ENCODE measurements at places on chromosomes 2 and 18. TPM values are rescaled to one million over a fixed set of nuclear protein-coding genes. Genes with fewer than 3 reads are reported as not detected.

GRCh38 chr2:220510668-220511067, 883.2 kb downstream of the SLC4A3 start:
- DNase-seq: no peak

DNA sequence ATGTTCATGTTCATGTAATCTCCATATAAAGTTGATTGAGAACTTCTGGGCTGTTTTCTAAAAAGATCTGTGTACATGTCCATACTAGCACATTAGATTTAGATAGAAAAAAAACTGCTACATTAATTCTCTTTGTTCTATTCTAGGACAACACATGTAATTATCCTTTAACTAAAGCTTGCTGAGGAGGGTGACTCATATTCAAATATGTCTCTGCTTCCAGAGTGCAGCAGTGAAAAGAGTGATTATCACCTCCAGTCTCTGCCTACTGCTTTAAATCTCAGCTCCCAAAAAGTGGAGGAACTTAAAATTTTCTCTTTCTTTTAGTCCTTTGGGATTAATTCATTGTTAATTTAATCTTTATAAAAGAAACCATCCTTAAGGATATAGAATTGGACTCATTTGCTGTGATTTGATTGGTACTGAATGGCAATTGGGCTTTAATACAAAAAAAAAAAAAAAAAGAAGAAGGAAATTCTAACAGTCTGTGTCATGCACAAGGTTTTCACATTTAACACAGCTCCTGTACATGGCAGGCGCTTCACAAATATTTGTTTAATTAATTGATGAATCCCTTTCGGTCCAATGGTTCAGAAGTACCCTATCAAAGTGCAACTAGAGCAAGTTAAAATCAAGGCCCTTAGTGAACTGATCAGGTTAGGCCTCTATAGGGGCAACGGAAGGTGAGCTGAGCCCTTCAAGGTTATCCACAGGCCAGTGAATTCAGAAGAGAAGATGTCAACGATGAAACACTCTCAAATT, 214.0 kb upstream of the KCNJ3 start:
- DNase-seq: no peak

Gene CFAP53
- total RNA-seq: 0.26 TPM

- DNase-seq: no peak
Observed at GRCh38 chr2:31568585-31569201, 12.0 kb downstream of the SRD5A2 start.

GRCh38 chr2:10951558-10952414, 40.1 kb downstream of the KCNF1 start:
- no peak for DNase-seq

- DNase-seq: no peak
Observed at GRCh38 chr2:156896294-156896693, 361.2 kb upstream of the GALNT5 start.

DNA sequence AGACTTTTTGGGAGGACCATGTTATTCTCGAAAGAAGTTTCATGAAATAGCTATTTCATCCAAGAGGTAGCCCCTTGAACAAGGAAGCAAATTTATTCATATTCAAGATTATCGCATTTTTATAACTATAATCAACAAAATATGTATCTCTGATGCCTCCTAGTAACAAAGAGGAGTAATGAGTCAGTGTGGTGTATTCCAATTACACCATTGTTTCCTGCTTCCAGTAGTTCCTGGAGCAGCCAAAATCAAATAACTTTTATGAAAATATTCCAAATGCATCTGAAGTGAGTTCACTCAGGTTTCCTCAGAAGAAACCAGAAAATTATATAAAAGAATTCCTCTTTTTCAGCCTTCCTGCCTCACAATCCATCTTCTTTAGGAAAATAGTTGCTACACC, 43.0 kb downstream of the ANKRD36B start:
- DNase-seq: no peak

DNA sequence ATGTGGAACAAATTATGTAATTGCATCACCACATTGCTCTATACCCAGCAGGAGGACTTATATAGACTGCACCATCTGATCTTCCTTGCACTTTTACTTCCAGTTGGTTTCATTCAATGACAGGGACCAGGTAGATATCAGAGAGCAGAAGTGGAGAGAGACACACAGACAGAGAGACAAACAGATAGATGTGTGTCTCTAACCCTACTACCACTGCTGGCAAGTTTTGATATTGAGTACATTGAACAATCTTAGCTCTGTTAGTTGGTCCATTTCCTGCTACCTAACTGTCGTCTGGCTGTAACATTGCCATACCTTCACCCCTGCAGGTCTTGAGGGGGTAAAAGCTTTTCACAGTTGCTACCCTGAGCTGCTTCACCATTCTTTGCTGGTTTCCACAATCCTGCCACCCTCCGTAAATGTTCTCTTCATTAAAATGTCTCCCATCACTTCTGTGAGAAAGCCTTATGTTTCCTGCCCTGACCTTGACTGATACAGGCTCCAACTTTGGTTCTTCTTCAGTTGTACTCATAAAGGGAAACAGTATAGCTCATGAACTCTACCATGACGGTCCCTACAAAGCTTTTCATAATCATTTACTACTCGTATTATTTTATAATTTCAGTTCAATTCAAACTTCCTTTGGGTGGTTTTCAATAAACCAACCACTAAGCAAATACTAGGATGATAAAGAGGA, 62.3 kb upstream of the ITGA4 start:
- no peak for DNase-seq

Gene LHCGR
- 0.31 TPM for total RNA-seq

Gene XDH
- total RNA-seq: 3.7 TPM

- no peak for DNase-seq
Observed at GRCh38 chr2:105836840-105837692, 92.4 kb downstream of the NCK2 start.

- no peak for DNase-seq
Observed at GRCh38 chr2:101127319-101128056, 23.7 kb downstream of the TBC1D8 start.

Gene CASP10
- total RNA-seq: 2.9 TPM

DNA sequence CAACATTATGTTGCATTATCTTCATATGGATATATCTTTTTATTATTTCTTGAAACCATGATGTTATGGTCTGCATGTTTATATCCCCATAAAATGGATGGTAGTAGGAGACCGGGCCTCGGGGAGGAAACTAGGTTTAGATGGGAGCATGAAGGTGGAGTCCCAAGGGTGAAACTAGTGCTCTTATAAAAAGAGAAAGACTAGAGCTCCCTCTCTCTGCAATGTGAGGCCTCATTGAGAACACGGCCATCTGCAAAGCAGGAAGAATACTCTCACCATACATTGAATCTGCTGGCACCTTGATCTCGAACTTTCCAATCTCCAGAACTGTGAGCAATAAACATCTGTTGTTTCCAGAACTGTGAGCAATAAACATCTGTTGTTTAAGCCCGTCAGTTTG, 64.0 kb downstream of the NXPH2 start:
- DNase-seq: no peak

Gene ERICH2
- 1.6 TPM for total RNA-seq

- DNase-seq: no peak
Observed at GRCh38 chr2:218814540-218815243, 16.9 kb downstream of the PRKAG3 start.

- DNase-seq: no peak
Observed at GRCh38 chr2:236146436-236146835, 21.8 kb downstream of the GBX2 start.

Gene DAPL1
- total RNA-seq: not detected

Gene MYO7B
- total RNA-seq: 0.02 TPM

GRCh38 chr2:172667581-172668325, 67.9 kb upstream of the RAPGEF4 start:
- no peak for DNase-seq

DNA sequence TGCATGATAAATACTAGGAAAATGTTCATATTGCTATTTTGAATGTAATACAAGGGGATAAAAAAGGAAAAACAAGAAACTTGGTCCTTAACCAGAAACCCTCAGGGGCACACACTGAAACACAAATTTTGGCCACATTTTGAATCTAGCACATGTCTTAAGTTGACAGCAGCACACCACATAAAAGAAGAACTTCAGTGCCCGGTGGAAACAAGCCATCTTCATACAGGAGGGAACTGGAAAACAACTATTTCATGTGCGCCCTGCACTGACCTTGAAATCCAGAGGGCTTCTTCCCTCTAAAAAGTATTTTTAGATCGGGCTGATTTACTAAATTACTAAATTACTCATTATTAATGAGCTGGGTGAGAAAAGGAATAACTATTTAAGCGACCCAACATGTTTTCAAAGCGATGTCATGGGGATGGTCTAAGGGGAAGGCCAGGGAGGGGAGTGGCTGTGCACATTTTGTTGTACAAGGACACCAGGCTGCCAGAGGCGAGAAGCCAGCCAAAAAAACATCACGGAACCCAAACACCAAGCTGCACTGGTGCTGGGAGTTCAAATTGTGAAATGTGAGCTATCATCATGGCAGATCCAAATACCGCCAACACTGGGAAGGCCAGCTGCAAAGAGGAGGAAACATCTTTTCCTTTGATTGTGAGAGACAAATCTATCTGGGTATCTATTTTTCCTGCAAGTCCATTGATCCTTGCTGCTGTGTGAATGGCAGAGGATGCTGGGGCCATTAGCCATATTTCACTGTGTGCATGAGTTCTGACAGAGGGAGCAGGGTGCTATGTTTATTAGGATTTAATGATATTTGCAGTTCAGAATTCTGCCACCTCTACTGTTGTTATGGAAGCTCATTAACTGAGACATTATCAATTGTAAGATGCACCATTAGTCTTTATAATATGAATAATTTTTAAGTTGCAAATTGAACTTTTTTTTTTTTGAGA, 150.7 kb upstream of the LMAN1 start:
- no peak for DNase-seq

DNA sequence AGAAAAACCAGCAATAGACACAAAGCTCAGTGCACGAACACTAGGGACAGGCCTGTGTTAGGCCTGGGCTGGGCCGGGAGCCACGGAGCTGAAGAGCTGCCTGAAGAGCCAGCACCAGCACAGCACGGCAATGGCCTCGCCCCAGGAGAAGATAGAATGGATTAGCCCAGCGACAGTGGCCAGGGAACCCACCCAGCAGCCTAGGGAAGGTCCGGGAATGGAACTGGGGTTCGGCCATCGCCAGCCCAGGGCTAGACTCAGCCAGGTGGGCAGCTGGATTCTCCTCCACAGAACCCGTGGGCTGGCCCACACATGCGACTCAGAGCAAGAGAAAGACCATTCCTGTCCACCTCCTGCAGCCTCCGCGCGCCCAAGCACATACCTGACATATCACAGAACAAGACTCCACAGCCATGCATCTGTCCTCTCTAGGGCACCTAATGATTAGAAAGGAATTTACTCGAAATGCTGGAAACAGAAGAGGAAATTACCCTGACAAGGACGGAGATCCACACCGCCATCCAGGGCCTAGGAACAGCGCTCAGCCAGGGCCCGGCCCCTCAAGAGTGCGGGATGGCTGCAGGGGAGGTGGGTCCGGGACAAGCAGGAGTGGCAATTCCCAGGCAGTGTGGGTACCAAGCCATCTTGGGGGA, 82.8 kb downstream of the TMEM18 start:
- no peak for DNase-seq

DNA sequence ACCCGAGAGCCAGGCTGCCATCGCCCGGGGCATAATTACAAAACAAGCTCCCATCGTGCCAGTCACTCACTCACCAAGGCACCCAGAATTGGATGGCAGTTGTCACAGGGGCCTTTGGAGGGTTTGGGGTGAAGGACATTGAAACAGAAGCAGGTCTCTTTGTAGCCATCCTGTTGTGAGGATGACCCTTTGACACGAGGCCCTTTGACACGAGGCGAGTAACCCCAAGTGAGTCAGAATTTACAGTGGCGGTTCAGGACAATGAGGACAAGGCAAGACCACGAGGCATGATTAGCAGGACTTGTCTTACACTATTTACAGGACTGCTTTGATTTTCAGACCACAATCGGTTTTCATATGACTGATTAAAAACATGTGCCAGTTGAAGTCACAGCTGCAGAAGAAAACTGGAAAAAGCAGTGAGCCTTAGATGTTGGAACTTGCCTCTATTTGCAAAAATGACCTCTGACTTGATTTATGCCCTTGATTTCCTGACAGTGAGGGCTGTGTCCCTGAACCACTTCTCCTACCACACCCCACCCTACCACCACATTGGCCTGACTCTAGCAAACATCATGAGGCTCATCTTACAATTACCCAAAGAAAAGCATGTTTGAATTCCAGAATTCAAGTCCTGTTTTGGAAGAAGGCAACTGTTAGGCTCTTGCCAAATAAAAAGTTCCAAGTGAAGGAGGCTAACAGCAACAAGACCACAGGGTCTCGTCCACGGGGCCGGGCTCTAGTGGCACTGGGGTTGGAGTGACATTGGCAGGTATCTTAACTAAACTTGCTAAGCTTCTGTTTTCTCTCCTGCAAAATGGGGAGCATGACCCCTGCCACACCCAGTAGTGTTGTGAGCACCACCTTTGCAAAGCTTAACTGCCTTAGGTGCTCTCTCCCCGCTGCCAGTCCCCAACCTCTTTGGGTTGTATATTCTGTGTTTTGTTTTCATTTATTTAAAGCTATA, 64.4 kb upstream of the FOSL2 start:
- no peak for DNase-seq

DNA sequence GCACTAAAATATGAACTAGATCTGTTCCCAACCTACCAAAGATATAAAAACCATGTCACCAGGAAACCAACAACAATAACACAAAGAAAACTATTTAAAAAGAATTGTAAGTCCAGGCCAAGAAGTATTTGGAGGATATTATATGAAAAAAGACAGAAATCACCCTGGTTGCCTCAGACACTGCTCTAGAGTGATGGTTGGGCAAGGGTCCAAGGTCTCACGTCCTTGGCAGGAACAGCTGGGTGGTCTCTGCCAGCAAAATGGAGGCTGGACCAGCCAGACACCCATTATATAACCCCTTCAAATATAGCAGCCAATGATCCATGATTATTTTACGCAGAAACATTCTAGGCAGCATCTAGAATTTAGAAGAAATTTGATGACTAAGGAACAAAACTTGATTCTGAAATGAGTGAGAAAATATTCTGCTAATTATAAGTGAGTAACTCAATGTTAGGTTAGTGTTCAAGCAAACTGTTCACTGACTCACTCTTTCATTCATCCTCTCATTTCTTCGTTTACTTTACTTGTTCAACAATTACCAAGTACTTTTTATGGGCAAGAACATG, 35.4 kb downstream of the MRPL35 start:
- DNase-seq: no peak

DNA sequence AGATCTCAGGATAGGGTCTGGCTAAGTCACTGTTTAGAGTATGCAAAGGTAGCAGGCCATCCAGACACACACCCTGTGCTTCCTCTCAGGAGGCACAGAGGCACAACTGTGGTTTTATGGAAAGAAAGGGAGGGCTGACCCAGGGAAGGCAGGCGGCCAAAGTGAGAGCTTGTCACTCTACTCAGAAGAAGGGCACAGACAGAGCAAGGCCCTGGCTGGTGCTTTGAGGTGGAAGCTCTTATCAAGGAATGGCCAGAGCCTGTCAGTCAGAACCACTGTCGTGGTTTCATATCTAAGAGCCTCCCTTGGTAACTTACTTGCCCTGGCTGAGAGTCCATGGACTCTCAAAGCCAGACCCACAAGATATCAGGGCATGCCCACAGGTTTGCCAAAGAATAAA, 40.7 kb downstream of the SLC9A2 start:
- no peak for DNase-seq

GRCh38 chr2:98324181-98324580, 22.1 kb upstream of the CNGA3 start:
- no peak for DNase-seq

Gene SNTG2
- 27.8 TPM for total RNA-seq

Gene MC2R
- not detected for total RNA-seq

- no peak for DNase-seq
Observed at GRCh38 chr2:179140571-179140970, 90.6 kb upstream of the CCDC141 start.

All from WTC11 (cell line).